ENCODE measurements at places on chromosomes 2 and 18.

GRCh38 chr2:24712296-24712695, 80.9 kb downstream of the PTRHD1 start:
- DNase-seq, result no peak

DNA sequence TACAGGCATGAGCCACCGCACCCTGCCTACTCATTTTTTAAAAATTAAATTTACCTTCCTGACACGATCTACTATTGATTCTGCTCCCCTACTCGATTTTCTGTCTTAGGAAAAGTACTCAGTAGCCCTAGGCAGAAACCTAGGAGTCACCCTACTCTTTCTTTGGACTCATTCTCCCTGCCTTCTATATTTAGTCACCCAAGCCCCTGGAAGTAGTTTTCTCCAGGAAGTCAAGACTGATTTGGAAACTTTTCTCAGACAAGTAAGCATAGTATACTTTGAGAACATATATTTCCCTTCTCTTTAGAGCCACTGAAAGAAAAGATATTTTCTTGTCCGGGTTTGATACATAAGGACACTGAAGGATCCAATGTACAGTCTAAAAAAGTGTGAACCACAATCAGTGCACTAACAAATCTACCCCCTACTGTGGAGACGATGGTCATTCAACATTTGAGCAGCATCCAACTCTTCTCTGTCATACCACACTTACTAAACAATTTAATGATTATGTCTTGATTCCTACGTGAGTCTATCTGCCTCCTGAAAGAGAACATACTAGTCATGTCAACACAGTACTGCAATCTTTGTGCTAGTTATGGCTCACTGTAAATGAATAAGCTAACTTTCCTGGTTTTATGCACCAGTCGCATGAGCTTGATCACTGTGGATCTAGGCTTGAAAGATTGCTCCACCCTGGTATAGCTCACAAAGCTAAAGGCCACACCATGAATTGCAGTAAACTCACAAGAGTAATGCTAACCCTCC, 19.8 kb downstream of the YWHAQ start:
- no peak for DNase-seq

- DNase-seq, result no peak
These were observed 3.8 kb upstream of the ATP8B1 start for GRCh38 chr18:57806978-57807285.

DNA sequence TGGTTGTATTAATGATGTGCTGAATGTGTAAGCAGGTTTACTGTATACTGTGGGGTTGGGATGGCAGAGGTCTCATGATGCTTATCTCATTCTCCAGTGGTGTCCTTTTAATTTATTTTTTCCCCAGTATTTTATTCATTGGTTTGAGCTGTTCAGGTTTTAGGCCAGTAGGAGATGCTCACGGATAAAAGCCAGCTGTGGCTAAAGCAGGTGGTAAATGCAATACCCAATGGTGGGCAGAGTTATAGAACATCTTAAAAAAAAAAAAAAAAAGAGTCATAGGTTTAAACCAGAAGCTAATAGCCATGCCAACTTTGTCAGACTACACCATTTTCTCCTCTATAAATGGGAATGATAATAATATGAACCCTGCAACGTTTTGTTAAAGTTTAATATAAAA, 57.8 kb upstream of the NEUROD1 start:
- DNase-seq, result no peak

DNA sequence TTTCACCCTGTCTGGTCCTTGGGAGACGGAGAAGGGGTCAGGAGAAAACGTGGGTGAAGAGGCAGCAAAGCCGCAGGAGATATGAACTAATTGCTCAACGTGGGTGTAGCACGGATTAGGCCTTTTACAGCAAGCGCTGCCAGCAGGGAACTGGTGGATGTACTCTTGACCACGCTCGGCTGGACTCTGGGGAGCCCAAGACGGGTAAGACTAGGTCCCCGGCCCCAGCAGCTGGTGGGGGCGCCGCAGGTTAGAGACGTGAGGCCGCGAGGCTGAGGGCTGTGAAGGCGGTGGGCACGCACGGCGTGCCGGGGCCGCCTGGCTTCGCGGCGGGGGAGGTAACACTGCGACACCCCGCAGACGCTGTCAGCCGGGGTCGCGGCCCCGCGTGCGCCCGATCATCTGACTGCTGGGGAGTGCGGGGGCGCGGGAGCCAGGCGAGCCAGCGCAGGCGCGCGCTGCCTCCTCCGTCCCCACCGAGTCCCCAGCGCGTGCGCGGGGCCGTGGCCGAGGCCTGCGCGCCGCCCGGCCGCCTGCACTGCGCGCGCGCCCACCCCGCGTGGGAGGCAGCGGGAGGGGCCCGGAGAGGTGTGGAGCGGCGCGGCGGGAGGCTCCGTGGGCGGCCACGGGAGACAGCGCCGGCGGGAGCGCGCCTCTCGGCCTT, at the start of gene CLIP4:
CLIP4 (plus strand) TSS at position 470 of the 664 bp plus-strand sequence. CDS start 5,974 bp downstream, outside the sequence.
- DNase-seq, result peak; percentile 57

DNA sequence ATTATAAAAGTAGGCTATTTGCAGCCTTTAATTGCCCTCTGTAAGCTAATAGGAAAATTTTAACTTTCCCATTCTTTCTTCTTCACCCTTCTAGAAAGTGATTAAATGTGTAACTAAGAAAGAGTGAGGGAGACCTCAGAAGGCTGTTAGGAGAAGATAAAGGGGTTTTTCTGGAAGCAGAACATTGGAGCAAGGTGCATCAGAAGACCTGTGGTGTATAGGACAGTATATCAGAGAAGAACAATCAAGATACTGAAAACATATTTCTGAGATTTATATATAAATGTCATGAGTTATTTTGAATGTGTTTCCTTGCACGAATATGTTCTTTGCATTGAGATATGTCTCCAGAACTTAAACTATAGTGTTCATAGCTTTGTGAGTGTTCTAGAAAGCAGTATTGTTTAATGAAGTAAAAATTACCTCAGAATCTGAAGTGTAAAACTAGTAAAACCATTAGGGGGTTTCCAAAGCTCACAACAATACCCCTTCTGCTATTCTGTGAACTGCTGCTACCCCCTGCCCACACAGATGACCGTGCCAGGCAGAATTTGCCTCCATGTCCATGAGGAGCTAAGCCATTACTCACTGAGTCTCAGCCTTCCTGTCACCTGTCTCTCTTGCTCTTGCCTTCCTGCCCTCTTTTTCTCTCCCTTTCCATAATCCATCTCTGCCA, 537.9 kb downstream of the EPHA4 start:
- no peak for DNase-seq

DNA sequence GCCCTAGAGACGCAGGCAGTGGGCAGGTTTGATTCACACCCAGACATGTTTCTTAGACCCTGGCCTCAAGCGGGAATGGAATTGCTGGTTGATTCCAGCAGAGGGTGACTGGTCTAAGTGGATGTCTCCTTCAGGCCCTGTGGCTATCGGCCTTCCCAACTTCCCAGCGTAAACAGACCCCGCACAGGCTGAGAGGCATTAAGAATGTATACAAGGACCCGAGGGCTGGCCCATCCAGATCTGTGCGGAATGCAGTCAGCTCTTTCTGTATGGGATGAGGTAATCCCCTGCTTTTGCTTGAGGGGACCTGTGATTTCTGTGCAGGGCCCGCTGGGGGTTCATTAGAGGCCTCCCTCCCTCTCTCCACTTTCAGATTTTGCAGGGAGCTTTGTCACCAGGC, 6.5 kb downstream of the ACKR3 start:
- no peak for DNase-seq

- DNase-seq, result no peak
These were observed 11.9 kb upstream of the INHBB start for GRCh38 chr2:120334068-120334467.

- no peak for DNase-seq
These were observed 92.1 kb downstream of the PXDN start for GRCh38 chr2:1652034-1652790.

DNA sequence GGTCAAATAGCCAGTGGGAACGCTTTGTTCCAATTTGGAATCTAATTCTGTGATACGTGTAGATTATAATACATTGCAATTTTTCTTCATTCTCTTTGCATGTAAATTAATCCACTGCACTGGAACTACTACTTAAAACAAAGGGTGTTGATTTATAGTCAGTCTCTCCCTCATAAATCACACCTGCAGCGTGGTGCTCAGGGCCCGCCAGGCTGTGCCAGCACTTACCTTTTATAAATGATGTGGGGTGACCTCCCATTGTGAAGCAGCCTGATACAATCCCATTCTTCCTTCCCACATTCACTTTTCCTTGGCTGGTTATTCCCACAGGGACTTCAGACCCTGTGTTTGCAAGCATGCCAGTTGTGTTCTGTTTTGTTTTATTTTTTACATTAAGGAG, 302.3 kb upstream of the ID2 start:
- no peak for DNase-seq

DNA sequence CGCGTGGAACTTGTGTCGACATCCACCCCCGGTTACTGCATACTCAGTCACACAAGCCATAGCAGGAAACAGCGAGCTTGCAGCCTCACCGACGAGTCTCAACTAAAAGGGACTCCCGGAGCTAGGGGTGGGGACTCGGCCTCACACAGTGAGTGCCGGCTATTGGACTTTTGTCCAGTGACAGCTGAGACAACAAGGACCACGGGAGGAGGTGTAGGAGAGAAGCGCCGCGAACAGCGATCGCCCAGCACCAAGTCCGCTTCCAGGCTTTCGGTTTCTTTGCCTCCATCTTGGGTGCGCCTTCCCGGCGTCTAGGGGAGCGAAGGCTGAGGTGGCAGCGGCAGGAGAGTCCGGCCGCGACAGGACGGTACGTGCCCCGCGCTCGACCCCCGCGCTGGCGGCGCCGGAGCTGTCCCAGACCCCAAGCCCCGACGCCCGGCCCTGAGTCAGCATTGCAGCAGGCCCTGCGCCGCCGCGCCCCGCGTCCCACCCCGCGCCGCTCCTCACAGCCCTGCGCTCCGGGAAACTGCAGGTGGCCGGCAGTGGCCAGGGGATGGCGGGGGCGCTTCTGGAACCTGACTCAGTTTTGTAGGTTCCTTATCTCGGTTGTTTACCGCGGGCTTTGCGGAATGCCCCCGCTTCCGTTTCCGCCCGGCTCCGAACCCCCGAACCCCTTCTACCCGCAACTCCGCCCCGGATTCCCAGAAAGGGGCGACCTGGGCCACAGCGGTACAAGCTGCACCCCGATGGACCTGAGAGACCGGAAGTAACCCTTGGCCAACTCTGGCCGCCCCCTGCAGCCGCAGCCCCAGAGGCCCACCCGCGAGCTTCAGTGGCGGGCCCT, at the start of gene CFLAR:
CFLAR (plus strand) TSS at position 50 of the 844 bp plus-strand sequence. CDS start 13,702 bp downstream, outside the sequence.
- peak; percentile 79 for DNase-seq

DNA sequence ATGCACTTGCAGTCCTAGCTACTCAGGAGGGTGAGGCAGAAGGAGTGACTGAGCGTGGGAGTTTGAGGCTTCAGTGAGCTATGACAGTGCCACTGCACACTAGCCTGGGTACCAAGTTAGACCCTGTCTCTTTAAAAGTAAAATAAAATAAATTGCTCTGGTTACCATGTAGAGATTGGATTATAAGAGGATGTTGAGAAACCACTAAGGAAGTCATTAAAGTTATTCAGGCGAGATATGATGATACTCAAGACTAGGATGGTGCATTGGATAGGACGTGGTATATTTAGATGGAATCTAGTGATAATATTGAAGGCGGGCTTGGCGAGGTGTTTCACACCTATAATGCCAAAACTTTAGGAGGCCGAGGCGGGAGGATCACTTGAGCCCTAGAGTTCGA, 50.6 kb downstream of the BMPR2 start:
- DNase-seq, result no peak

DNA sequence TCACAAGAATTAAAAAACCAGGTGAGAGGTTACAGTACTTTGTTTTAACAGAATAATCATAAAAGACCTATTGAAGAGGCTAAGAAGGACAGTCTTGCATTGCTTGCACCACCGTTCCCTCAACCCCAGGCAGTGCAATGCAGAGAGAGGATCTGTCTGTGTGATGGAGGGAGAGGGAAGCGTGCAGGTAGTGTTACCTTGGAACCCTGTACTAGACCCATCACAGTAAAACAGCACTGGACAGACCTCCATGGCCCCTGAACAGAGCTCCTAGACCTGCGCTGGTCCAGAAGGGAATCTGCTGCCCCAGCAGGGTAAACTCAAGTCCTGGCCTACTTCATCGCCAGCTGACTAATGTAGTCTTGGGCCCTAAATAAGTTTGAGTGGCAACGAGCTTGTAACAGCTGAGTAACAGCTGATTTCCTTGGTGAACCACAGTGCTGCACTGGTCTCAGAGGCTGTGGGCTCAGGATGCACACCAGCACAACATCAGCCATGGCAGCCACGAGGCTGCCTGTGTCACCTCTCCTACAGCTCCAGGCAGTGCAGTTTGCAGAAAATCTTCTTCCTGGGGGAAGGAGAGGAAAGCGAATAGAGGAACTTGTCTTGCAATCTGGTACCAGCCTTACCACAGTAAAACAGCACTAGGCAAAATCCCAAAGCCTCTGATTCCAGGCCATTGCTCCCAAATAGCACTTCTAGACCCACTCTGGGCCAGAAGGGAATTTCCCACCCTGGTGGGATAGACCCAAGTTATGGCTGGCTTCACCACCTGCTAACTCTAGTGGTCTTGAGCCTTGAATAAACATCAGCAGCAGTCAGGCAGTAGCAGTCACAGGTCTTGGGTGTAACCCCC, 417.2 kb downstream of the CDH7 start:
- no peak for DNase-seq

- DNase-seq, result no peak
These were observed 40.3 kb upstream of the ATP8B1 start for GRCh38 chr18:57843386-57843785.

GRCh38 chr2:164954954-164955701, at the start of gene SLC38A11:
Gene SLC38A11, minus strand, starts transcription at chr2:164955525. Its CDS starts 278 bp downstream, at chr2:164955247.
- DNase-seq, result no peak

- no peak for DNase-seq
These were observed 193.5 kb upstream of the CCDC68 start for GRCh38 chr18:55152801-55153200.

- no peak for DNase-seq
These were observed 43.0 kb upstream of the ITSN2 start for GRCh38 chr2:24403168-24403831.

- DNase-seq, result peak; percentile 77
These were observed at the start of gene WNT10A for GRCh38 chr2:218880102-218880858. Gene WNT10A, plus strand, starts transcription at chr2:218880852. Its CDS starts 144 bp downstream, at chr2:218880996.

GRCh38 chr2:170887896-170888295, 41.2 kb upstream of the GORASP2 start:
- DNase-seq, result no peak

- no peak for DNase-seq
These were observed 96.0 kb downstream of the SMAD7 start for GRCh38 chr18:48854780-48855179.

DNA sequence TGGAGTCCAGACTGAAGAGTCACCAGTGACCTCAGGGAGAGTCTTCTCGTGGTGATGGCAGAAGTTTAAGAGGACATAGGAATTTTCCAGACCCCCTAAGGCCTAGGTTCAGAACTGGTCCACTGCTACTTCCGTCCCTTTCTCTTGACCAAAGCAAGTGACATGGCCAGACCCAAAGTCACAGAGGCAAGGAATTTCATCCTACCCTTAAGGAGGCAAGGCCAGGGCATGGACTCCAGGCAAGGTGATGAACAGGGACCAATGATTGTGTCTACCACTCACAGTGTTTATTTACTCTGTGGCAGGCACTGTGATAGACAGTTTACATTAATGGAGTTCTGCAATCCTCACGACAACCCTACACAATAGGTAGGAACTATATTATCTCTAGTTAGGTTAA, 265.1 kb downstream of the GLI2 start:
- DNase-seq, result no peak

GRCh38 chr2:109447251-109447661, 166.5 kb downstream of the SEPTIN10 start:
- DNase-seq, result no peak

Data from activated effector memory CD4-positive, alpha-beta T cell treated with Interleukin-2 at 50 U/mL for 16 hours (primary cell).